MG63 (cell line): ENCODE measurements at places on chromosomes 7 and 10. TPM values are rescaled to one million over a fixed set of nuclear protein-coding genes. Genes with fewer than 3 reads are reported as not detected.
A peak's percentile ranks its signal among the peaks of the same experiment; 100 is the strongest.

DNA sequence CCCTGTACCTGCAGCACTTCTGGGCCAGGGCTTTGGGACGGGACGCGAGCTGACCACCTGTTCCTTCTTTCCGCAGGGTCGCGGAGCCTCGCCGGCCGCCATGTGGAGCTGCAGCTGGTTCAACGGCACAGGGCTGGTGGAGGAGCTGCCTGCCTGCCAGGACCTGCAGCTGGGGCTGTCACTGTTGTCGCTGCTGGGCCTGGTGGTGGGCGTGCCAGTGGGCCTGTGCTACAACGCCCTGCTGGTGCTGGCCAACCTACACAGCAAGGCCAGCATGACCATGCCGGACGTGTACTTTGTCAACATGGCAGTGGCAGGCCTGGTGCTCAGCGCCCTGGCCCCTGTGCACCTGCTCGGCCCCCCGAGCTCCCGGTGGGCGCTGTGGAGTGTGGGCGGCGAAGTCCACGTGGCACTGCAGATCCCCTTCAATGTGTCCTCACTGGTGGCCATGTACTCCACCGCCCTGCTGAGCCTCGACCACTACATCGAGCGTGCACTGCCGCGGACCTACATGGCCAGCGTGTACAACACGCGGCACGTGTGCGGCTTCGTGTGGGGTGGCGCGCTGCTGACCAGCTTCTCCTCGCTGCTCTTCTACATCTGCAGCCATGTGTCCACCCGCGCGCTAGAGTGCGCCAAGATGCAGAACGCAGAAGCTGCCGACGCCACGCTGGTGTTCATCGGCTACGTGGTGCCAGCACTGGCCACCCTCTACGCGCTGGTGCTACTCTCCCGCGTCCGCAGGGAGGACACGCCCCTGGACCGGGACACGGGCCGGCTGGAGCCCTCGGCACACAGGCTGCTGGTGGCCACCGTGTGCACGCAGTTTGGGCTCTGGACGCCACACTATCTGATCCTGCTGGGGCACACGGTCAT, 13.3 kb downstream of the GPR146 start:
- DNase-seq: no peak

- DNase-seq: no peak
These were observed 1.3 kb upstream of the CPA1 start for GRCh38 chr7:130379019-130379418.

DNA sequence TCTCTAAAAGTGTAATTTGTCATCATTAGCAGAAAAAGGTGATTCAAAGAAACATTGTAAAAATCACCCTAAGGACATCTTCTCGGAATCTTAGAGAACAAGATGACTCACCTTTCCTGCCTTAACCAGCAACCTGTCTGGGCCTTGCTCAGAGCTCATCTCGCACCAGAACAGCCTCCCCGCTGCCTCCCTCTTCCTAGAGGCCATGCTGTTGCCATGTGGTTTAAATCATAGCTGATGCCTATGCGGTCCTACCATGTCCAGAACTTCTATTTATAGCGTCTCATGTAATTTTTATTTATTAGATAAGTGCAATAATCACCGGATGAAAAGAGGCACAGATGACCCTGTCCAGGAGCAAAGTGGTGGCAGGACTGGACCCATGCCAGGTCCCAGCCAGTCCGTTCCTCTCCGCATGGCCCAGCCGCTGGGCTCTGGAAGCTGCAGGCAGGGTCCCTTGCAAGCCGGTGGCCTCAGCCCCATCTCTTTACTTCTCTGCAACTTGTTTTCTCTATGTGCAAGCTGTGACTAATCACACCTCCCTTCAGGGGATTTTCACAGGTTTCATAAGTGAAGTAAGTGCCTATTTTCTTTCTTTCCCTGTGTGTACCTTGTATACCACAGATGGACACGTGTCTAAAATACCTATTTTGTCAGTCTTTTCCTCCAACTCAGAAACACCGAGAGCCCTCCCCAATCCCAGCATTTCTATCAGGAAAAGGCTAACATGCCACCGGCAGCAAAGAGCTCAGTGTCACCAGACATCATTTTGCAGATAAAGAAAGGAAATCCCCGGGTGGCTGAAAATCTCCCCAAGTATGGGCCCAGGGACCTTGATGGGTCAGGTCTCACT, 27.1 kb downstream of the KLF6 start:
- no peak for DNase-seq

SMNDC1 gene
- 5.1 and 14.6 TPM in 2 replicates for total RNA-seq

CYP3A7 gene
- not detected in 2 replicates for total RNA-seq

GRCh38 chr10:29969255-29970011, 90.0 kb downstream of the JCAD start:
- DNase-seq: no peak

PSPH gene
- total RNA-seq: 51.9 and 125 TPM in 2 replicates

DNA sequence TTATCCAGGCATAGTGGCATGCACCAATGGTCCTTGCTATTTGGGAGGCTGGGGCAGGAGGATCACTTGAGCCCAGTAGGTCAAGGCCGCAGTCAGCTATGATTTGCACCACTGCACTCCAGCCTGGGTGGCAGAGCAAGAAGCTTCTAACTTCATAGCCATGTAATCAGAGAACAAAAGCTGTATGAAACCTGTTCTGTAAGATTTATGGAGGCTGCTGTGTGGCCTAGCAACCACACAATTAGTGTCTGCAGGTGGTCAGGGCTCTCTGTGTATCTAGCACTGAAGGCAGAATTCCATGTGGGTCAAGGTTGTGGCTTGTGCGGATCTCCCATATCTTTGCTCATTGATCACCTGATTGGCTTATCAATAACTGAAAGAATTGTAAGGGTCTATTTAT, 221.5 kb upstream of the FOXK1 start:
- DNase-seq: no peak

- no peak for DNase-seq
These were observed 174.1 kb downstream of the AHR start for GRCh38 chr7:17472518-17472917.

GRCh38 chr10:129932182-129932581, 31.9 kb downstream of the EBF3 start:
- DNase-seq: no peak

DNA sequence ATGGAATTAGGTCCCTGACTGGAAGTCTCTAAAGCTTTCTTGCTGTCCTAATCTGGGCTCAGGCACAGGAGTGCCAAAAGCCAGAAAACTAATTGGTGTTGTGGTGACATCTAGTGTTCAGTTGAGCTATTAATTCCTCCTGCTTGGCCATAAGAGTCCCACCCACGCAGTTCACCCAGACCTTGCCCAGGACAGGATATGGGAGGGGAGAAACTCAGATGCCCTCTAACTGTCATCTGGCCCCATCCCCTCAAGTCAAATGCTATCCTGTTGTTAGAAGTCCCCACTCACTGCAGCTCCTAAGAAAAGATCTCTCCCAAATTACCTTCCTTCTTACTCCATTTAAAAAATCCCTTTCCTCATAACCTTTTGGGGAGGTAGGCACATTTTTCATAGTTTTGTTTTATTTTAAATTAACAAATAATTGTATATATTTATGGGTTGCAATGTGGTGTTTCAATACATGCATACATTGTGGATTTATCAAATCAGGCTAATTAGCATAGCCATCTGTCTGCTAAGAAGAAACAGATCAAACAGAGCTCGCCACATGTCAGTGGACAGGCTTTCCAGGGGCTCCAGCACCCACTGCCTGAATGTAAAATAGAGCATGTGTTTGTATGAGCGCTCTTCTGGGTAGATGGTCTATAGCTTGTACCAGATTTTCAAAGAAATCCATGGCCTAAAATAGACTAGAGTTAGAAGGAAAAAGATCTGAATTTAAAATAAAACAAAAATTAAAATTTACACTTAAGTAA, 84.0 kb downstream of the GSAP start:
- DNase-seq: peak; percentile 74

- DNase-seq: no peak
These were observed 56.9 kb upstream of the WNT16 start for GRCh38 chr7:121271916-121272315.

SLC16A12 gene
- total RNA-seq: not detected in 2 replicates

- no peak for DNase-seq
These were observed 347.8 kb upstream of the NFE2L3 start for GRCh38 chr7:25804154-25804553.

GRCh38 chr10:13272164-13272571, 27.7 kb downstream of the PHYH start:
- no peak for DNase-seq

LIPN gene
- 0.10 TPM in 1 of 2 replicates, not detected in the other for total RNA-seq

DNA sequence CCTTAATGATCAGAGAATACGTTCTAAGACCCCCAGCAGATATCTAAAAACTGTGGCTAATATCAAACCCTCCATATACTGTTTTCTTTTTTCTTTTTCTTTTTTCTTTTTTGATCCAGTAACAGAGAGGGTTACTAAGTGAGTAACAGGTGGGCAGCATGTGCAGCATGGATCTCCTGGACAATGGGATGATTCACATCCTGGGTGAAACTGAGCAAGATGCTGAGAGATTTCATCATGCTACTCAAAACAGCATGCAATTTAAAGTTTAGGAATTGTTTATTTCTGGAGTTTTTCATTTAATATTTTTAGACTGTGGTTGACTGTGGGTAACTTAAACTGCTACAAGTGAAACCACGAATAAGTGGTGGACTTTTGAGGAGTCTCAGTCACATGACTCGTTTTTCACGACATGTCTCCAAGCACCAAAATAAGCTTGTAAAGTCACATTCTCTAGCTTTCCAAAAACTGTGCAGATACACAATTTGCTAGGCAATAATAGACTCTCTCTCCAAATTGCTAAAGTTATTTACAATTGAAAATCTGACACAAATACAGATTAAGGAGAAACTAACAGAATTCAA, 716.2 kb downstream of the NXPH1 start:
- DNase-seq: peak; percentile 5
